ENCODE measurements at places on chromosomes 2 and 18.

DNA sequence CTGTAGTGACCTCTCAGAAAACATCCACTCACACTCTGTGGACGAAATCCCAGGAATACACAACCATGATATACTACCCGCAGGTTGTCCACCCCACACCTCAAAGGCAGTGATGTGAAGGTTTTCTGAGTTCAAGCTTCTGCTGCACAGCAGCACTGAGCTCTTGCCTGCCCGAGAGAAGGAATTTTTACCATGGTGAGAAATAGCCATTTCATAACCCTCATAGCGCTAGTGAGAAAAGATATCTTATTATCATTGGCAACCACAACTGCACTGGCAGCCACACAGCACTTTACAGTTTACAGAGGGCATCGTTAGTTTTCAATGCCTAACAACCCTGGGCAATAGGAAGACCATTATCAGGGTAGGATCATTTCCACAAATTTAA, 36.9 kb downstream of the NAPG start:
- DNase-seq, result no peak

DNA sequence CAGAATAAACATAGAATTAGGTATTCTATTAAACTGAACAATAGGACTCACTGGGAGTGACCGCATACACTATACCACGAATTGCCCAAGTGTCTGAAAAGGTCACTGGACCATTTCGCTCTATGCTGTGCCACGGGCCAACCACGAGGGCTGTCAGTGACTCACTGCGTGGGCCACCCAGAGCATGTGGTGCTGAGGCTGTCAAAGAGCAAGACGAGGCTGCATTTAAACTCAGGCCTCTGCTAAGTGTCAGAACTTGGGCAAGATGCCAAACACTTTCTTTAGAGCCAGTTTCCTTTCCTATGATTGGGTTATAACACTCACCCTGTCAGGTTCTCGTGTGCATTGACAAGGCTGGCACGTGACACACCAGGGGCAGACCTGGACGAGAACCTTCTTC, 97.5 kb downstream of the SH3YL1 start:
- DNase-seq, result no peak

GRCh38 chr2:238476258-238476657, 49.5 kb downstream of the ASB1 start:
- DNase-seq, result no peak

DNA sequence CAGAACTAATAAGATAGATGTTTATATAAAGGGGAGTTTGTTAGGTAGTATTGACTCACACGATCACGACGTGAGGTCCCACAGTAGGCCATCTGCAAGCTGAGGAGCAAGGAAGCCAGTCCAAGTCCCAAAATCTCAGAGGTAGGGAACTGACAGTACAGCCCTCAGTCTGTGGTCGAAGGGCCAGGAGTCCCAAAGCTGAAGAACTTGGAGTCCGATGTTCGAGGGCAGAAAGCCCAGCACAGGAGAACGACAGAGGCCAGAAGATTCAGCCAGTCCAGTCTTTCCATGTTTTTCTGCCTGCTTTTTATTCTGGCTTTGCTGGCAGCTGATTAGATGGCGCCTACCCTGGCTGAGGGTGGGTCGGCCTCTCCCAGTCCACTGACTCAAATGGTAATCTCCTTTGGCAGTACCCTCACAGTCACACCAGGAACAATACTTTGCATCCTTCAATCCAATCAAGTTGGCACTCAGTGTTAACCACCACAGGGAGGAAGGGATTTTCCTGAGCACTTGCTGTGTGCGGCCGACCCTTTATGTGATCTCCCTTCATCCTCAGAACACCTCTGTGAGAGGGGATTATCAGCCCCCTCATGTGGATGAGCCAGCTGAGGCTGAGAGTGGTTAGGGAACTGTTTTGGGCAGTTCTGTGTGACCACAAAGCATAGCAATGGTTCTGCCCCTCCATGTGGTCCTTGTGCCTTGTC, 78.3 kb downstream of the RNF144A start:
- no peak for DNase-seq

GRCh38 chr2:149161481-149162225, 123.2 kb downstream of the LYPD6B start:
- no peak for DNase-seq

GRCh38 chr2:74092275-74092674, 55.4 kb downstream of the BOLA3 start:
- no peak for DNase-seq

DNA sequence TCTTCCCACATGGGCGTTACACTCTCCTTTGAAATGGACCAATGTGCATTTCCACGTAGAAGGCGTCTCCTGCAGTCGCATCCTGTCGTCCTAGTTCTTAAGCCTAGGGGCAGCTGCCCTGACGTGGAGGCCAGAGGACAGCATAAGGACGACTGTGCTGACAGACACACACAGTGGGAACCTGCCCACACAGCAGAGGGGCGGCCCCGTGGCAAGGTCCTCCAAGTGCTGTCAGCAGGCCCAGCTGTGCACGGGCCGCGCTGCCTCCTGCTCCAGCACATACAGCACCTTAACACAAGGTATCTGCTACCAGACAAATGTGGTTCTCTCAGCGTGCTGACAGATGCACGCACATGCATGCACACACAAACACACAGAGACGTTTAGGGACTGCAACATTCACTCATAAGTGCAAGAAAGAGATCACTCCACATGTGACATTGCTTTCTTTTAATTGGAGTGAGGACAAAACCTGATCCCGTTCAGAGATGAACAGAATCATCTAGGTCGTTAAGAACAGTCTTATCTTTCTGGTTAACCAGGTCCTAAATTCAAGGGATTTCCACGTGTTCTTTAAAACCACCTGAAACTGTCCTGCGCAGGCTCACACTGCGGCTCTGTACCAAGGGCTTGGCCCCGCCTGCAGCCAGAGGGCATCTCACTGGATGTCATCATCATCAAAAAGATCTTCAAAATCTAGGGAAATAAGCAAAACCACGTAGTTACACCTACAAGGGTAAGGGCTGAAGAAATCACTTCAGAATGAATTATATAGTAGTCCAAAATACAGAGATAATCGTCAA, 5.5 kb downstream of the COPS9 start:
- DNase-seq, result no peak

DNA sequence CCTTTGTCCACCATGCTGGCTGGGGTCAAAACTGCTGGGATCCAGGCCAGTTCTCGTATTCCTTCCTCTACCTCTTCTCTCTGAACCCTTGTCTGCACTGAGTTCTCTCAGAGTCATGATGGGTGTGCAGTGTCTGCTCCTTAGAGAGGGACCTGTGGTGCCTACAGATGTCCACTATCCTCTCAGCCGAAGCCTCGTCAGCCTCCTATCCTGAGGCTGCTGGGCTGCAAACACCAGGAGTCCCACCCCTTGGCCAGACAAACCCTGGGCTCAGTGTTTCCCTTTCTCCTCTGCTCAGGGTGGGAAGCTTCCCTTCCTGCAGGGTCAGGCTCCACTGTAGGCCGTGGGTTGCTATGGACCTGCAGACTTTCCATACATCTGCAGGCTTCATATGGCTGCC, 2.3 kb downstream of the INPP5D start:
- no peak for DNase-seq

- no peak for DNase-seq
Measured at GRCh38 chr2:176774766-176775451, 437.7 kb upstream of the HNRNPA3 start.

DNA sequence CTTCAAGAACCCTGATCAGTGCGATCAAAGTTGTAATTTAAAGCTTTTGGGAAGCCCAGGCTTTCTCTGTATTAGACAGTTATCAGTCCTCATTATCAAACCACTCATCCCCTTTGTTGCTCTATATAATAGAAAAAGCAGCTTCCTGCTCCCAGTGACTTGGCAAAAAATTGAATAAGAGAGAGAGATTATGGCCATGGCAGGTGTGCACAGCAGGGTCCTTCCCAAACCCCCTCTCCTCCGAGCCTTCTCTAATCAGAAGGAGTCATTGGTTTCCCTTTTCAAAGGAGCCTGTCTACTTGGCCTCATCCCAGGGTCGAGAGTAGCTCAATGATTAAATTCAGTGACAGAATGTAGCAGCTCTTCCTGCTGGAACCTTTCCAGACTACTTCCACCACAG, 81.5 kb downstream of the SEMA4F start:
- no peak for DNase-seq

DNA sequence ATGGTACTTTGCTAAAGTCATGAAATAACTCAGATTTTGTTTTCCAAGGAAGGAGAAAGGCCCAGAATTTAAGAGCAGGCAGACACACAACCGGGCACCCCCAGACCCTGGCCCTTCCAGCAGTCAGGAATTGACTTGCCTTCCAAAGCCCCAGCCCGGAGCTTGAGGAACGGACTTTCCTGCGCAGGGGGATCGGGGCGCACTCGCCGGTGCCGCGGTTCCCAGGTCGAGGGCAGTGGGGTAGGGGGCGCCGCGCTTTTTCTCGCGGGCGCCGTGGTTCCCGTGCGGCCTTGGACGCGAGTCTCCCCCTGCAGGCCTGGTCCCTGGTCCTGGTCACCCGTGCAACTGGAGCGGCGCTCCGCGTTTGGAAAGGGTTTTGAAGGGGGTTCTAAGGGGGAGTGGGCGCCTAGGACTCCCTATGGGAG, 1.2 kb downstream of the ZNF236 start:
- DNase-seq, result no peak

GRCh38 chr2:39524756-39525635, 87.9 kb upstream of the MAP4K3 start:
- DNase-seq, result no peak

- DNase-seq, result no peak
Measured at GRCh38 chr2:109549016-109549590, 64.7 kb downstream of the SEPTIN10 start.

DNA sequence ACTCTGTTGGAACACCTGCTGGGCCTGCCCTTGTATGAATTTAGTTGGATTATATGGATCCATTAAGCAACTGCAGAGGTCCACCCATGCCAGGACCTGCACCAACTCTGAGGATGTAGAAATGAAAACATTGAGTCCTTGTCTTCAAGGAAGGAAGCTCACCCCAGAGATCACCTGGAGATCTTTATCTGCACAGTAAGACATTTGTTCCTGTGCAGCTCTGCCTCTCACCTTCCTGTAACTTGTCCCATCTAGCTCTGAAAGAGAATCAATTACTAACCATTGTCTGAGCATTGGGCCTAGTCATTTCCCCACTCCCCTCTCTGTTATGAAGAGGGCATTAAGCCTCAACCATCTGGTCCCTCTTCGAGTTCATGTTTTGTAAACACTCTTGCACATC, 105.2 kb upstream of the YWHAQ start:
- no peak for DNase-seq

Data from AG09319 (cell line).